Motor neuron (in vitro differentiated cells): ENCODE measurements at places on chromosomes 11 and 22. TPM values are rescaled to one million over a fixed set of nuclear protein-coding genes. Genes with fewer than 3 reads are reported as not detected.

The SEC14L2 gene
- total RNA-seq, result 3.1 and 4.7 TPM in 2 replicates

GRCh38 chr22:17703811-17704210 lies 65.3 kb downstream of the BCL2L13 start:
- no peak for ATAC-seq

The DBX1 gene
- not detected in 2 replicates for total RNA-seq

The TMEM121B gene
- 2.5 and 3.4 TPM in 2 replicates for total RNA-seq

The MYO7A gene
- total RNA-seq, result 5.1 and 8.0 TPM in 2 replicates
